ENCODE measurements at places on chromosomes 12 and 14. TPM values are rescaled to one million over a fixed set of nuclear protein-coding genes. Genes with fewer than 3 reads are reported as not detected.

IPO4 gene
- 72.6 TPM for total RNA-seq

GRCh38 chr12:23753628-23754365, 195.7 kb downstream of the SOX5 start:
- H3K27me3 ChIP-seq = no peaks in the 10 kb centered on the region
- H3K4me1 ChIP-seq = no peaks in the 10 kb centered on the region
- no peak overlapping the region for H3K4me3 ChIP-seq
- no peaks in the 10 kb centered on the region for H3K36me3 ChIP-seq

DNA sequence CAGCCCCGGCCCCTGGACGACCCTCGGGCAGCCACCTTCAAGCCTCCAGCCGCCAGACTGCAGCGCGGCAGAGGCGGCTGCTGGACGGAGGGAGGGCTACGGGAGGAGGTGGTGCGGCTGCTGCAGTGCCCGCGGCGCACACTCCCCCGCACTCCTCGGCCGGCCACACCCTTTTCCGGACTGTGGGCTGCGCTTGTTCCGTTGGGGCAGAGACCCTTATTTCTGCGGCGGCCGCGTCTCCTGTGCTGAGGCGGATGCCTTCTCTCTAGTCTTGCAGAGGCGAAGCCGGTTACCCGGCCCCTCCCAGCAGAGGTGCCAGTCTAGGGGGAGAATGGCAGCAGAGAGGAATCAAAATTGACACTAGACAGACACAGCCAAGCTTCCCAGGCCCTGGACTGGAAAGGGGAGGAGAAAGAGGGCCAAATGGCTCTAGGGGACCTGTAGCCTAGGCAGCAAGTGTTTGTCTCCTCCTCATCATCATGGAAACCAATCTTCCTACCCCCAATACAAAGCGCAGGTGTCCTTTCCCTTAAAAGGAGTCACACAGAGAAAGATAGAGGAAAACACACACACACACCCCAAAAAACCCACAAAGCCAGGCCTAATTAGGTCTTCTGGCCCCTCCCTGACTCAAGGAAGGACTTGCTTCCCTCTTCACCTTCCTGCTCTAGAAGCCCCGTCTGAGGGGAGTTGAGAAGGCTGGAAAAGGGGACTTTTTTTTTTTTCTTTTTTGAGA, 1.3 kb downstream of the ESYT1 start:
- peaks cover 51% of the 10 kb centered on the region for H3K36me3 ChIP-seq
- DNase-seq = peak; percentile 80
- H3K4me1 ChIP-seq = peaks cover 65% of the 10 kb centered on the region
- peak overlapping the region; percentile 97 for H3K4me3 ChIP-seq

DNA sequence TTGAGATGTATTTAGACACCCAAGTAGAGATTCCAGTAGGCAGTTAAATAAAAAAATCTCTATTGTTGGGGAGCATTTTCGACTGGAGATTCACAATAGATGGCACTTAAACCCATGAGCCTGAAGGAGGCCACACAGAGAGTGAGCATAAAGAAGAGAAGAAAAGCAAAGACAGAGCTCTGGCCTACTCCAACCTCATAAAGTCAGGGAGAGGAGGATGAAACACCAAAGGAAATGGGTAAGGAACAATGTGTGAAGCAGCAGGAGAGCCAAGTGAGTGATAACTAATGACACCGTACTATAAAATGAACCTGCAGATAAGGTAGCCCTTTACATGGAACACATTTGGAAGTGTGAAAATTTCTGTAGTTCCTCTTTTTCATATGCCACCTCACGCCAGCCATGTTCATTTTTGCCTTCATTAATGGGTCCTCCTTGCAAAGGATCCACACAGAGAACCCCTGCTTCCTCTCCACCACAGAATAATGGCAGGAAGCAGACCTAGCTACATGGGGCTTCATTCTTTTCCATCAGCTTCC, 150.0 kb upstream of the SYT10 start:
- no peak for DNase-seq
- H3K36me3 ChIP-seq = no peaks in the 10 kb centered on the region
- H3K27ac ChIP-seq = no peak overlapping the region
- H3K4me1 ChIP-seq = no peaks in the 10 kb centered on the region
- H3K4me3 ChIP-seq = no peak overlapping the region

HOXC10 gene
- not detected for total RNA-seq

GRCh38 chr12:62581288-62582064, 114.8 kb downstream of the MON2 start:
- no peak overlapping the region for H3K4me3 ChIP-seq
- no peak for DNase-seq
- no peak overlapping the region for H3K27ac ChIP-seq
- no peaks in the 10 kb centered on the region for H3K27me3 ChIP-seq
- no peaks in the 10 kb centered on the region for H3K4me1 ChIP-seq

GRCh38 chr12:50314636-50315312, 31.5 kb upstream of the LIMA1 start:
- H3K27me3 ChIP-seq = no peaks in the 10 kb centered on the region
- H3K4me1 ChIP-seq = no peaks in the 10 kb centered on the region
- no peaks in the 10 kb centered on the region for H3K36me3 ChIP-seq
- DNase-seq = no peak
- no peak overlapping the region for H3K27ac ChIP-seq

GRCh38 chr12:9793779-9794395, 33.2 kb upstream of the CD69 start:
- H3K4me1 ChIP-seq = peaks cover 66% of the 10 kb centered on the region
- no peak for DNase-seq
- H3K27me3 ChIP-seq = no peaks in the 10 kb centered on the region
- no peaks in the 10 kb centered on the region for H3K36me3 ChIP-seq
- peak overlapping the region; percentile 62 for H3K4me3 ChIP-seq

DNA sequence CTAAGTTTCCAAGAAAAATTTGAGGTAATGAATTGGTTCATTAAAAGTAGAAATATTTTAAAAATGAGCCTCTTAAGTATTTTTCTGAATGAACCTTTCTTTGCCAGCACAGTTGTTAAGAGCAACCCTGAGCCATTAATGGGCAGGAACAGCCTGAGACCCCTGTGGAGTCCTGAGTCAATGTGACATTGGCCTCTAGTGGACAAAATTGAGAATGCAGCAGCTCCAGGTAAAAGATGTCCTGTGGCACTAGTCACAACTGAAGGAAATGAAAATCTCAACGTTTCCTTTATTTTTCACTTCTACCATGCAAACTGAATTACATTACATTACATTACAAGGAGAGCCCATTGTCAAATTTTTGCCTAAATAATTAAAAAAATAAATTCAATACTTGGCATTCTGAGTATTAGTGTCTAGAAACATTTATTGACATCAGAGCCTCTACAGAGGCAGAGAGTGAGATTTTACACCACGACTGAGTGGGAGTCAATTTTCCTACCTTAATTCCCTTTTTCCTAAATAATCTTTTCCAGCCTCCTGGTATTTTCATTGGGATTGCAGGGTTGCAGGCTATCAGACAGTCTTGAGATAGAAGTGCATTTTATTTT, 135.7 kb downstream of the PPM1H start:
- peaks cover 4% of the 10 kb centered on the region for H3K27me3 ChIP-seq
- H3K4me1 ChIP-seq = no peaks in the 10 kb centered on the region
- H3K36me3 ChIP-seq = no peaks in the 10 kb centered on the region

DNA sequence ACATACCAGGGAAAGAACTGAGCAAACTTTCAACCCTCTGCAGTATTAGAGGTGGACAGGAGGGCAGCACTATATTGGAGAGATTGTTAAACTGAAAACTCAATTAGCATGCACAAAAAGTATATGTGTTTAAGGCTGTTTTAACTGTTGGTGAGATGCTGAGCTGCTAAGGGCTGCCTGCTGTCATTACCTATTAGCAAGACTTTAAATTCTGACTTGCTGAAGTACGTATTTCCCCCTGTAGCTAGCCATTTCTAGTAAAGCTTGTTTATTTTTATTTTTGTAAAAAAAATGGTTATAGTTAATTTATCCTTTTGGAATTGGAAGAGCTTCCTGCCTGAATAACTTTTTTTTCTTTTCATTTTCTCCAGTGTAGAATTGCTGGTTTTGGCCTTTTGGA, 92.2 kb downstream of the CACNA1C start:
- no peaks in the 10 kb centered on the region for H3K36me3 ChIP-seq
- no peak overlapping the region for H3K4me3 ChIP-seq
- no peaks in the 10 kb centered on the region for H3K4me1 ChIP-seq
- no peak for DNase-seq
- peaks cover 19% of the 10 kb centered on the region for H3K27me3 ChIP-seq
- H3K27ac ChIP-seq = no peak overlapping the region

DNA sequence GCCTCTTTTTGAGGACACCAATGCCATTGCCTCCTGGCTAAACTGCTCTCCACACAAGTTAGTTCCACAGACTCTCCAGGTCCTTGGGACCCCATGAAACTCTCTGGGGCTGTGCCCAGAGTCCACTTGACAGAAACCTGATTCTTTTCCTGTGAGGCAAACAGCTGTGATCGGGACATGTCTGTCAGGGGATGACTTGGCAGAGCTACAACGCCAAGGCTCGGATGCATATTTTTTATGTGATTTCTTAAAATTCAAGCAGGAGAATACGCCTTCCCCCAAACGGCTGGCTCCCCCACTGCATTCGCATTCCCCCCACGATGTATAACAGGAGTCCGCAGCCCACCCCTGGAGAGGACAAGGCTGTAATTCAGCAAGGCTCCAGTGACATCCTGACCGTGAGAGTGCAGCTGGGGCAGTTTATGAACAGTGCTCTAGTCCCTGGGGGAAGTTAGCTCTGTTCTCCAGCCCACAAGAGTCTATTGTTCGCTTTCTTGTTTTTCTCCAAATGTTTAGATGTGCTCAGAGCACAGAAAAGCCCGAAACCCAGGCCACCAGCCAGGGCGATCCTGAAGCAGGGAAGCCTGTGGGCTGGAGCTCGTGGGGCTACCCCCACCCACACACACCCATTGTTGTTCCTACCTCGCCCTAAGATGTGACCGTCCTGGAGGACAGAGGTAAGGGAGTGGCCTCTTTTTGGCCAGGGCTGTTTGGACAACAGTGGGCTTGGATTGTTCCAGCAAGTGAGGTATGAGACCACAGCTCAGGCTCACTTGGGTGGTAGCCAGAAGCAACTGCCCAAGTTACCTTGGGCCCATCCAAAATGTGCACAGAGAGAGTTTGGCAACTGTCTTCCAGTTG, 159.5 kb downstream of the ZFP36L1 start:
- H3K27ac ChIP-seq = no peak overlapping the region
- peaks cover 8% of the 10 kb centered on the region for H3K4me1 ChIP-seq
- no peak for DNase-seq
- H3K36me3 ChIP-seq = no peaks in the 10 kb centered on the region

- no peaks in the 10 kb centered on the region for H3K36me3 ChIP-seq
- H3K4me1 ChIP-seq = no peaks in the 10 kb centered on the region
- no peak overlapping the region for H3K4me3 ChIP-seq
- H3K27ac ChIP-seq = no peak overlapping the region
- peak; percentile 9 for DNase-seq
Observed at GRCh38 chr12:117671734-117672133, 297.1 kb downstream of the KSR2 start.

GRCh38 chr12:55037351-55037987, 17.7 kb downstream of the NEUROD4 start:
- H3K4me3 ChIP-seq = no peak overlapping the region
- no peaks in the 10 kb centered on the region for H3K36me3 ChIP-seq
- no peak for DNase-seq
- peaks cover 27% of the 10 kb centered on the region for H3K4me1 ChIP-seq
- no peak overlapping the region for H3K27ac ChIP-seq
- H3K27me3 ChIP-seq = peaks cover 2% of the 10 kb centered on the region

- H3K36me3 ChIP-seq = peaks cover 14% of the 10 kb centered on the region
- H3K27ac ChIP-seq = no peak overlapping the region
- H3K4me3 ChIP-seq = no peak overlapping the region
- DNase-seq = no peak
Observed at GRCh38 chr12:94289461-94290312, 141.3 kb downstream of the PLXNC1 start.

PLXNC1 gene
- 5.7 TPM for total RNA-seq

KRT79 gene
- total RNA-seq = not detected

KANSL2 gene
- total RNA-seq = 48.4 TPM

- peak overlapping the region; percentile 82 for H3K27ac ChIP-seq
- no peaks in the 10 kb centered on the region for H3K27me3 ChIP-seq
- H3K4me1 ChIP-seq = peaks cover 43% of the 10 kb centered on the region
- H3K4me3 ChIP-seq = peak overlapping the region; percentile 92
- H3K36me3 ChIP-seq = peaks cover 20% of the 10 kb centered on the region
Observed at GRCh38 chr14:77375973-77376770, 722 bp downstream of the TMED8 start.

GRCh38 chr12:19165451-19165850, 35.9 kb downstream of the PLEKHA5 start:
- H3K4me1 ChIP-seq = peaks cover 5% of the 10 kb centered on the region
- no peak for DNase-seq
- no peaks in the 10 kb centered on the region for H3K36me3 ChIP-seq
- H3K4me3 ChIP-seq = no peak overlapping the region
- H3K27ac ChIP-seq = no peak overlapping the region
- no peaks in the 10 kb centered on the region for H3K27me3 ChIP-seq

DNA sequence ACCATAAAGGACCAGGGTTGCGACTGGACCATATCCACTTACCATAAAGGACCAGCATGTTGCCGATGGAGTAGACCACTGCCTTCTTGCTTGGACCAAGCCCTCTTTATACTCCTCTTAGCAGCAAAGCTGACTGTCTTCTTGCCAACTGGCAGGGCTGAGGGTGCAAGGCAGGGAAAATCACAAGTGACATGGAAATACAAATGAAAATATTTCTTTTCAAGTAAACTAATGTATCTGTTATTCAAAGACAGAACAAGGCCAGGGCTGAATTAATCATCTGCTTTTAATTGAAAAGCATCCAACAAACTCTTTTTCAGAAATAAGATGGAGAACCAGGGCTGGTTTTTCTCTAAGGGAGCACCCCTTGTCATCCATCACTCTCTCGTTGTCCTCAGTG, at the start of gene CELA1:
Gene CELA1, minus strand, starts transcription at position 99 of the 400 bp plus-strand sequence. Its CDS starts 41 bp downstream, at position 58.
- H3K27me3 ChIP-seq = no peaks in the 10 kb centered on the region
- DNase-seq = no peak
- peaks cover 12% of the 10 kb centered on the region for H3K4me1 ChIP-seq
- H3K36me3 ChIP-seq = no peaks in the 10 kb centered on the region
- H3K4me3 ChIP-seq = no peak within 1 kb of the TSS

DNA sequence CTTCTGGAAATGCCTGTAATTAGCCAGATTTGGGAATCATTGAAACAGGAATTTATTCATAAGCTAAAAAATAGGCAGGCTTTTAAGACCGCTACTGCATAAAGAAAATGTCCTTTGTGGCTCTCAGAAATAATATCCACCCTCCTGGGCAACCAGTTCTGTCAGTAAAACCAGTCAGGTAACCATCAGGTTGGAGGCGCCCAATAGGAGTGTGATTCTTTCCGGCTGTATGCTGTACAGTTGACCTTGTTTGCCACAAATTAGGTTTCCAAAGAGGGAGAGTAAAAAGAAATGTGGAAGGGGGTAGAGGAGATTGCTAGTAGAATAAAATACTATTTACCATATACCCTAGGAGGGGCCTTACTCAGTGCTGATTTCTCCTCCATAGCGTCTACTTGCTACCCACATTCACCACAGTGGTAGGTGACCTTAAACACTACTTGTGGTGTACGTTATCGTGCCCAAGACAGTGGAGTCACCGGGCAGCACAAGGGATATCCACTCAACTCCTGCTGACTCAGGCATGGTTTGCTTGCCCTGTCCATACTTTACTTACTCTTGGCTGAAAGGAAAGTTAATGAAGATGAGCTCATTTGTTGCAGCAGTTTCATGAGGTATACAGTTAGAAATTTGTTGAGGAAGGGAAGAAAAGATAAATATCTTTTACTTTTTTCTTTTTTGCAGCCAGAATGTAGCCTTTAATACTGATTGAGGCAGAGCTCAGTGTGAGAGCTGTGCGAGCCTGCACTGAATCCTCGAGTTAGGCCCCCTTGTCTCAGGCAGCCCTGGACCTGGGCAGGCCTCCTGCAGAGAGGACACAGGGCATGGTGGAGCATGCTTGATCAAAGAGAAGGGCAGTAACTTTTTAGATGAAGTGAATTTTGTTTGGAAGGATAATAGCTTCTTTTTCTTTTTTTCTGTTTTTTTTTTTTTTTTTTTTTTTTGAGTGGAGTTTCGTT, 76.7 kb downstream of the DIP2B start:
- peaks cover 15% of the 10 kb centered on the region for H3K4me1 ChIP-seq
- no peaks in the 10 kb centered on the region for H3K27me3 ChIP-seq
- no peak for DNase-seq
- no peaks in the 10 kb centered on the region for H3K36me3 ChIP-seq

All from activated CD4-positive, alpha-beta memory T cell treated with anti-CD3 and anti-CD28 coated beads for 36 hours (primary cell).